ENCODE measurements at places on chromosomes 2 and 18.

- peak; percentile 59 for DNase-seq
Measured at GRCh38 chr18:54149078-54149697, 75.3 kb downstream of the MBD2 start.

- no peak for DNase-seq
Measured at GRCh38 chr2:12536976-12537375, 179.8 kb upstream of the TRIB2 start.

DNA sequence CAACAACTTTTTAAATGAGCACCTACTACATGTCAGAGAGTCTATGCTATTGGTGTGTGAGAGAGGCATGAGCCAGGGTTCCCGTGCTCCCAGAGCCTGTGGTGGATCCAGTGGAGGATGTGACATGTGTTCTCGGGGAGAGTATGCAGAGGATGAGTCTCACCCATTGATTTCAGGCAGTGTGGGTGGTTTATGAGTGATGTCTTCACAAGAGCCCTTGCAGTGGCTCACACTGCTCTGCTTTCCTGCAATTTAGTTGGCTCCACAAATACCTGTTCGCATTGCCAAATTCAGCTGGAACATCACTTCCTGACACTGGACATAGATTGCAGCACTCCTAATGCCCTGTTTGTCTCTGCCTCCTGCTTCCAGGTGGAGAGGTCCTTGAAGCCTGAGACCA is 243.6 kb upstream of the CXCR4 start:
- no peak for DNase-seq

DNA sequence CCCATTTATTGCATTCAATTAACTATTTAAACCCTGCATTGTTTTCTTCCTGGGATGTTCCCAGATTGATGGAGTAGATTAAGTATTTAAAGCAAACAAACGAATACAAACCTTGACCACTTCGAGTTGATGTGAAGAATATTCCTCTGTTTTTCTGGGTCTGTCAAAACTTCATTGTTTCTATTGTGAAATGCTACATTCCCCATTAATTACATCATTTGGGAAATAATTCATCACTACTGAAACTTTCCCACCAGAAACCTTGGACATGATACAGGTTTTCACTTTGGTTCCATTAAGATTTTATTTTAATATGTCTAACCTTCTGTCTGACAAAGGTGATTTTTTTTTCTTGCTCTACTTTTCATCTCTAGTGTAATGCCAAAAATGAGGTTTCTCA is 365.1 kb upstream of the ETAA1 start:
- DNase-seq: no peak

DNA sequence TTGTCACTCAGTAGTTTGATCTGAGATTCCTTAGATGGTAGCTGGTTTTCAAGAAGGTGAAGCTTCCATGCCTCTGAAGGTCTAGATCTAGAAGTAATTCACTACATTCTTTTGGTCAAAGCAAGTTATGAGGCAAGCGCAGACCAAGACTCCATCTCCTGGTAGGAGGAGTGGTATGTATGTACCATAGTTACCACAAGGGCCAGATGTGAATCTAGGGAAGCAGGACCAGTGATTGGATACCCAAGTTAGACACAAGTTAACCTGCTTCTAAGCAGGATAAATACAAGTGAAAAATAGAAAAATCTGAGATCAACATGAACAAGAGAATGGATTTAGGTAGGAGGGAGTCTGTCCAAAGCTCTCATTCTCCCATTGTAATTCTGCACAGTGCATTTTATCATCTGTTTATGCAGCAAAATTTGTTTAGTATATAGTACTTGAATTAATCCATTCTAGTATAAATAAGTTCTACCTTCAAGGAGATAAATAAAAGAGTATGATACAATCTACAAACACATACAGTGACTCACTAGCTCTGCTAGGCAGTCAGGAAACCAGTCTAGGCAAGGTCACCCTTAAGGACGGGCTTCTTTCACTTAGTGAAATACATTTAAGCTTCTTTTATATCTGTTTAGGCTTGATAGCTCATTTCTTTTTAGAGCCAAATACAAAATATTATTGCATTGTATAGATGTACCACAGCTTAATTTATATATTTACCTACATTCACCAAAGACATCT is 14.2 kb upstream of the DOCK10 start:
- DNase-seq: no peak

- no peak for DNase-seq
Measured at GRCh38 chr2:3741867-3742602, 38.7 kb downstream of the DCDC2C start.

DNA sequence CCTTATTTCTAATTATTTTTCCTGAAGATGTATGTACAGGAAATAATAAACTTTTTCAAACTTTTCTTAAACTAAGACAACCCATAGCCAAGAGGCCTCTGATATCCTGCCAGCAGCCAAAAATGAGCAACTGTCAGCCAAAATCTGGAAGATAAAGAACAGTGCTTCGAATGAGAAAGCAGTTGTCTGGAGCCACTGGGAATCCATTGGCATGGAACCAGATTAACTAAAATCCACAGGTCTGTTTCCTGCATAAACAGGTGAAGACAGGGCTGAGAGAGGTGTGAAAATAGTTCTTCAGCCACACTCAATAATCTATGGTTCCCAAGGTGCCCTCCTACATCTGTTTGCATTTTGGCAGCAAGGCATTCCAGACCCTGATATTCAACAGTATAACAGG is 1076.7 kb upstream of the PIK3C3 start:
- DNase-seq: no peak

Data from activated T-cell treated with anti-CD3 and anti-CD28 coated beads for 24 hours (primary cell).